ENCODE measurements at places on chromosomes 16 and 17. TPM values are rescaled to one million over a fixed set of nuclear protein-coding genes. Genes with fewer than 3 reads are reported as not detected.

DNA sequence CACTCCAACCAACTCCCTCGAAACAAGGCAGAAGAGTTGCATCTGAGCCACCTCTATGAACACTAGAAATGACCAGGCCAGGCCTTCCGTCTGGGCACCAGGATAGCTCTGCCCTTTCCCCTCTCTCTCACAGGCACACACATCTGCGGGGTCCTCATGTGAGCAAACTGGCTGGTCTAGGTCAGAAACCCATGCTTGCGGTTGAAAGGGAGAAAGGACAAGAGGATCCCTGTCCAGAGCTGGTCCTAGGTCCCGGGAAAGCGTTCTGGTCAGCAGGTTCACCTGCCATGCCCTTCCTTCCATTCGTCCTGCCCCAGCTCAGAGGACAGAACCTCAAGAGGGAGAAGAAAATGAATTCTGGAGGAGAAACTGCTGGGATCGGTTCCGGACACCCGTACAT, 2.7 kb downstream of the MNT start:
- H3K27me3 ChIP-seq = no peaks in the 10 kb centered on the region
- peak overlapping the region; percentile 99 for H3K27ac ChIP-seq
- no peak overlapping the region for H3K4me3 ChIP-seq
- no peaks in the 10 kb centered on the region for H3K36me3 ChIP-seq
- no peak for DNase-seq

DNA sequence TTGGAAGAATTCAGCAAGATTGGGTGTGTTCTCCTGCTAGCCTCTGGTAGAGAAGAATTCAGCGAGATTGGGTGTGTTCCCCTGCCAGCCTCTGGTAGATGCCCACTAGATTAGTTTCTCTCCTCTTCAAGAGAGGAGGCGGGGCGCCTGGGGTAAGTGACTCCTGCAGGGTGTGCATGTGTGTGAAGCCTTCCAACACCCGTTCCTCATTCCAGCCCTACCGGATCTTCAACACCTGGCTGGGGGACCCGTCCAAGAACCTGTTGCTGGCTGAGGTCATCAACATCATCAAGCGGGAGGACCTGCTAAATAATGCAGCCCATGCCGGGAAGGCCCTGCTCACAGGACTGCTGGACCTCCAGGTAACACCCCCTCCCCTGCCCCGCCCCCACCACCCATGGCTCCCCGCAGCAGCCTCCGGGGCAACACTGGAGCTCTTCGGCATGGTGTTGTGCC, 21.3 kb downstream of the TMEM186 start:
- no peak overlapping the region for H3K27ac ChIP-seq
- no peaks in the 10 kb centered on the region for H3K27me3 ChIP-seq
- DNase-seq = no peak
- H3K36me3 ChIP-seq = no peaks in the 10 kb centered on the region

DNA sequence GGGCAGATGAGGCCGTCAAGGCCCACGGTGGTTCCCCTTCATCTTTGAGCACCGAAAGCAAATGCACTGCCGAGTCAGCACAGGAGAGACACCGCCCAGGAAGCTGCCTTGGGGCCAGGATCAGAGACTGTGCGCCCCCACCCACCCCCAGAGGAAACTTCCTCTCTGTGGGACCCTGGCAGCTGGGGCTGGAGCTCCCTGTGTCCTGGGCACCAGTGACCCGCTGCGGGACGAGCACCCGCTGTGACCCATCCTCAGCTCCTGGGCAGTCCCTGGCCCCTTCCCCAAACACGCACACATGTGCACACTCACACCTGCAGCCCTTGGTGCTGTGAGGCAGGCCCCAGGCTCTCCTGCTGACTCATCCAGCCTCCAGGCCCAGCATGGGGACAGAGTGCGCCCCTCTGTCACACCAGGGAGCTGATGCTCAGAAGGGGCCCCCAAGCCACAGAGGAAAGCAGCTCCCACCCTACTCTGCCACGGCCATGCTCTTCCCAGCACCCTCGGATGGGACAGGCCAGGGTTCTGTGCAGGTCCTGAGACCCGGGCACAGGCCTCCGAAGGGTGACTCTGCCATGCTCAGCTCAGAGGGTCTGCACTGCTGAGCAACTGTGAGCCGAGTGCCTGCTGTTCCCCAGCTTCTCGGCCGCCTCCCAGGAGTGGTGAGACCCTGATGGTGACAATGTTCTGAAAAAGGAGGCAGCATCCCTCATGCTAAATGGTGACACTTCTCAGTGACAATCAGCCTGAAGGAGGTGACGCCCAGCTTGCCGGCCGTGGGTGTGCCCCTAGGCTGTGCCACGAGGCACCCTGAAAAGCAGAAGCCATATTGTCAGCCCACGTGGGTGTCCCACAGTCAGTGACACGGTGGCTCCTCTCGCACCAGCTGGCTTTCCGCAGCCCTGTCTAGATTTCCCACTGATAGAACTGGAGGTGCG, 3.6 kb downstream of the PIEZO1 start:
- H3K27me3 ChIP-seq = no peaks in the 10 kb centered on the region
- no peak overlapping the region for H3K4me3 ChIP-seq
- DNase-seq = no peak
- no peaks in the 10 kb centered on the region for H3K36me3 ChIP-seq

GRCh38 chr17:31496097-31496496, 104.6 kb downstream of the RAB11FIP4 start:
- H3K27me3 ChIP-seq = no peaks in the 10 kb centered on the region
- peaks cover 37% of the 10 kb centered on the region for H3K4me1 ChIP-seq
- DNase-seq = no peak
- H3K27ac ChIP-seq = peak overlapping the region; percentile 37
- no peak overlapping the region for H3K4me3 ChIP-seq
- no peaks in the 10 kb centered on the region for H3K36me3 ChIP-seq

GRCh38 chr17:47879028-47879585, 16.9 kb upstream of the SP2 start:
- no peak overlapping the region for H3K4me3 ChIP-seq
- DNase-seq = no peak
- no peaks in the 10 kb centered on the region for H3K36me3 ChIP-seq
- no peaks in the 10 kb centered on the region for H3K27me3 ChIP-seq
- peaks cover 30% of the 10 kb centered on the region for H3K4me1 ChIP-seq

DNA sequence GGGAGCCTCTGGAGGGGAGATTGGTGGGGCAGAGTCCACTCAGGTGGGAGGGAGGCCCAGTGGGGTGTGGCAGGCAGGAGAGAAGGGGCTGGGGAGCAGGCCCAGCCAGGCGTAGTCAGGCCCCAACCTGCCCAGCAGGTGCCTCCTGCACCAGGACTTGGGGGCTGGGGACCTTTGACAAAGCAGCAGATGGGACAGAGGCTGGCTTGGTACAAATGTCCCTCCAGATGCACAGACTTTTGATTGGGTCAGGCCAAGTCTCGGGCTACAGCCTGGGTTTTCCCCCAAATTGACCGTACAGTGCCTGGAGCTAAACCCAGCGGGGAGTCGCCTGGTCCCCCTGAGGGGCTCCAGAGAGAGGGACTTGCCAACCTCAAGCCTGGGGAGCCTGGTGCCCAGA, 411 bp downstream of the GGT6 start:
- DNase-seq = no peak
- no peaks in the 10 kb centered on the region for H3K36me3 ChIP-seq
- no peak overlapping the region for H3K27ac ChIP-seq
- H3K4me3 ChIP-seq = no peak overlapping the region

GRCh38 chr17:17815436-17816200, 21.2 kb downstream of the SREBF1 start:
- no peak overlapping the region for H3K27ac ChIP-seq
- H3K27me3 ChIP-seq = no peaks in the 10 kb centered on the region
- H3K4me1 ChIP-seq = peaks cover 24% of the 10 kb centered on the region
- no peaks in the 10 kb centered on the region for H3K36me3 ChIP-seq

DNA sequence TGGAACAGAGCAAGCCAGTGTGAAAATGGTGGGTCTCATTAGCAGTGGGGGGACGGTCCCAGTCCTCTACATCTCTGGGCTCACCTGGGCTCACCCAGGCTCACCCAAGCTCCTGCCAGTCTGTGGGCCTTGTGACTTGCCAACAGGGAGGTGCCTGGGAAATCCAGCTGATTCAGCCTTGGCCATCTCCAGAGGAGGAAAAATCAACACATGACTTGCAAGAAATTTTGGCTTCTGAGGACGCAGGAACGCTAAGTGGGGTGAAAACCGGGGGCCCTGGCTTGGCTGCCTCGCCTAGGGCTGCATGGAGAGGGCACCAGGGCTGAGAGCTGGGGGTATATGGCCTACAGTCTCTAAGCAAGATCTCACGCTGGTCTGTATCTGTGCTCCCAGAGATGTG, 47.7 kb downstream of the VAC14 start:
- H3K36me3 ChIP-seq = no peaks in the 10 kb centered on the region
- H3K4me1 ChIP-seq = peaks cover 17% of the 10 kb centered on the region
- H3K4me3 ChIP-seq = no peak overlapping the region
- no peak overlapping the region for H3K27ac ChIP-seq
- no peak for DNase-seq

GRCh38 chr17:66667491-66668030, 167.4 kb upstream of the CACNG5 start:
- no peaks in the 10 kb centered on the region for H3K4me1 ChIP-seq
- no peaks in the 10 kb centered on the region for H3K27me3 ChIP-seq
- no peak overlapping the region for H3K27ac ChIP-seq
- no peaks in the 10 kb centered on the region for H3K36me3 ChIP-seq

DNA sequence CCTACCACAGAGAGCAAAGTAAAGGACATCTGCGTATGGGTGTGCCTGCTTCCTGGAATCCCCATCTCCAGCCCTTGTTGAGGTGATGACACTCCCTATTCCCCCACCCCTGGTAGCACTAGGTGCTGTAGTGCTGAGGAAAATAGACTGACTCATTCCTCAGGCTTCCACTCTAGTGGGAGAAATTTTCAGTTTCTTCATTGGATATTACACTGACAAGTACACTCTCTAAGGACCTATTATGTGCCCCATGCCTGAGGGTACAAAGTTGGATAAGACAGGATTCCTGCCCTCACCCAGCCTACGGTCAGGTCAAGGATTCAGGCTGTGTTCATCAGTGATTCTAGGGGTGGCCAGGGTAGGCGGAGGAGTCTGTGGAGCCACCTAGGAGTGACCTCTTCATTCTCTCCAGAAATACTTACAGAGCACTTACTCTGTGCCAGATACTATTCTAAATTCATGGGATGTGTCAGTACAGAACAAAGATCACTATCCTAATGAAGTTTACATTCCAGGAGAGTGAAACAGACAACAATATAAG, 4.5 kb upstream of the ZC3H7A start:
- H3K27ac ChIP-seq = no peak overlapping the region
- peaks cover 12% of the 10 kb centered on the region for H3K4me1 ChIP-seq
- DNase-seq = no peak
- no peaks in the 10 kb centered on the region for H3K27me3 ChIP-seq

DNA sequence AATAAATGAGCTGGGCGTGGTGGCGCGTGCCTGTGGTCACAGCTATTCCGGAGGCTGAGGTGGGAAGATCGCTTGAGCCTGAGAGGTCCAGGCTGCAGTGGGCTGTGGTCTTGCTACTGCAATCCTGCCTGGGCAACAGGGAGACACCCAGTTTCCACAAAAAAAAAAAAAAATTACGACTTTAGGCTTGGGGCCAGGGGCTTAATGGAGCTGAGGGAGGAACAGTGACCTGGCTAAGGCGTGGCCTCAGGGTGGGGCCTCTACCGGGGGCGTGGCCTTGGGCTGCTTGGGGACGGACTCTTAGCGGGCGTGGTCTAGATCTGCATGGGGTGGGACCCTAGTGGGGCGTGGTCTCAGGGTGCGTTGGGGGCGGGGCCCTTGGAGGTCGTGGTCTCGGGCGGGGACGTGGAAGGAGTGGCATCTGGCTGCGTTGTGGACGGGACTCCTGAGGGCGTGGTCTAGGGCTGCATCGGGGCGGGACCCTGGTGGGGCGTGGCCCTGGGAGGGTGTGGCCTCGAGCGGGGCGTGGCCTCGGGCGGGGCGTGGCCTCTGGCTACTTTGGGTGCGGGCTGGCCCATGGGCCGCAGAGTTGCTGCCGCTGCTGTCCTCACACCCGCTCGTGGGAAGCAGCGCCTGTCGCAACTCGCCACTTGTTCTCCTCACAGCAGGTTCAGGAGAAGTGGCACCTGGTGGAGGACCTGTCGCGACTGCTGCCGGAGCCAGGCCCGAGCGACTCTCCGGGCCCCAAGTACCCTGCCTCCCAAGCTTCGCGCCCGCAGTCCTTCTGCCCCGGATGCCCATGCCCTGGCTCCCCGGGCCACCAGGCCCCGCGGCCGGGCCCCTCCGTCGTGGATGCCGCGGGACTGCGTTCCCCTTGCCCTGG, 5.8 kb upstream of the C17orf99 start:
- H3K36me3 ChIP-seq = no peaks in the 10 kb centered on the region
- no peak overlapping the region for H3K4me3 ChIP-seq
- H3K4me1 ChIP-seq = peaks cover 16% of the 10 kb centered on the region
- H3K27ac ChIP-seq = no peak overlapping the region
- no peaks in the 10 kb centered on the region for H3K27me3 ChIP-seq
- peak; percentile 88 for DNase-seq

DNA sequence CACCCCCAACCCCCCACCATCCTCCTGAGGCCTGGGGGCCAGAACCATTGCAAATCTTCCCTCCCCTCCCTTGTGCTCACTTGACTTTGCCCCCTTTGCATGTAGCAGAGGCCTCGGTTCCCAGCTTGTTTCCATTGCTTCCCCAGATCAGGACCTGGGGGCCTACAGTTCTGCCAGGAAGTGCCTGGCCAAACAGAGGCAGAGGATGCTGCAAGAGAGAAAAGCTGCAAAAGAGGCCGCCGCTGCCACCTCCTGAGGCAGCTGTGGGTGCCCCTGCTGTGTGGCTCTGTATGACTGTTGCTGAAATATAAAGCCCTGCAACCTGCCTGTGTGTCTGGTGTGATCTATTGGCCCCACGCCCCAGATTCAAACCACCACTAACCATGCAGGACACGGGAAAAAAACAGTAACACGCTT, 2.3 kb downstream of the NDUFB10 start:
- H3K36me3 ChIP-seq = no peaks in the 10 kb centered on the region
- no peak overlapping the region for H3K27ac ChIP-seq
- H3K4me1 ChIP-seq = peaks cover 19% of the 10 kb centered on the region
- H3K27me3 ChIP-seq = no peaks in the 10 kb centered on the region

DNA sequence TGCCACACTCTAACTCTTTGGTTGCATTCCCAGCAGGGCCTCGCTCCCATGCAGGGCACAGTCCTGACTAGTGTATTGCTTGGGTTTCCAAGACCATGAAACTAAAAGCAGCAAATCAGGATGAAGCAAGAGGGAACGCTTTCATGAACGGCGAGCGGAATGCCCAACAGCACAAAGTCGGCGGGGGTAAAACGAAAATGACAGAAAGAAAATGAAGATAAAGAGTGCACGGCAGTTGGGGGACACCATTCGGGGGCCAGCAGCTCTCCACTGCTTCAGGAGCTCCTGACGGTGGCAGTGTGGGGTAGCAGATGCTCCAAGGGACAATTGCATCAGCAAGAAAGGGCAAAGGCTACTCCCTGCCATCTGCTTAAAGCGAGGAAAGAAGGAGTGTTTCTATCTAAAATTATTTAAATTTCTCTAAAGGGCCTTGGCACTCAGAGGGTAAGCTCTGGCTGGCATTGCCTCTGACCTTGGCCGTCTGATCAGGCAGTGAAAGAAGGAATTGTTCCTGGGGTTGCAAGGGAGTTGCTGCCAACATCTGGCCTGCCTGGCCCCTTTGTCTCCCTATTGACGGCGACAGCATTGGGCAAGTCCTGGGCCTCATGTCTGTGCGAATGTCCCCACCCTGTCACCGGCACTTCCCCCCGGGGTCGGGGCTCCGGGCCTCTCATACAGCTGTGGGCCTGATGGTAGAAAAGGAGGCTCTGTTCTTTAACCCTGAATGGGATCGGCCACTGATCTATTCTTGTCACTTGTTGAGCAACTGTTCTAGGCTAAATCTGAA, 138.2 kb downstream of the CMIP start:
- no peaks in the 10 kb centered on the region for H3K36me3 ChIP-seq
- H3K4me1 ChIP-seq = peaks cover 32% of the 10 kb centered on the region
- DNase-seq = no peak

TBX21 gene
- not detected for total RNA-seq

RNF222 gene
- not detected for total RNA-seq

C16orf54 gene
- not detected for total RNA-seq
